ENCODE measurements at places on chromosomes 5 and 9. TPM values are rescaled to one million over a fixed set of nuclear protein-coding genes. Genes with fewer than 3 reads are reported as not detected.

The NDUFS6 gene
- total RNA-seq = 117 TPM

The LRRTM2 gene
- total RNA-seq = not detected

The SLC36A2 gene
- total RNA-seq = not detected

The PCDHB11 gene
- 0.05 TPM for total RNA-seq

The SLC6A7 gene
- total RNA-seq = 0.02 TPM

The GABRP gene
- not detected for total RNA-seq

The GRXCR2 gene
- not detected for total RNA-seq

The IL5 gene
- total RNA-seq = not detected

The PCDHA10 gene
- total RNA-seq = 0.01 TPM

The SPATA31E1 gene
- total RNA-seq = 0.03 TPM

The GALNT12 gene
- total RNA-seq = 4.9 TPM

The ANAPC2 gene
- total RNA-seq = 40.7 TPM

The MGAT4B gene
- total RNA-seq = 244 TPM

The JAKMIP2 gene
- not detected for total RNA-seq

The C5orf34 gene
- total RNA-seq = 5.2 TPM

The GPR150 gene
- 0.18 TPM for total RNA-seq

The PCDHGC4 gene
- total RNA-seq = 0.05 TPM

The ASPN gene
- not detected for total RNA-seq

The PDZD2 gene
- 0.10 TPM for total RNA-seq

The WHRN gene
- 6.9 TPM for total RNA-seq

The UBTD2 gene
- total RNA-seq = 14.0 TPM

The APBA1 gene
- 0.11 TPM for total RNA-seq

The NTRK2 gene
- total RNA-seq = 0.04 TPM

The TICAM2 gene
- total RNA-seq = 1.1 TPM

The TRAF1 gene
- 4.7 TPM for total RNA-seq

The ADRB2 gene
- 0.79 TPM for total RNA-seq

The CLK4 gene
- 9.3 TPM for total RNA-seq

The ACTBL2 gene
- 0.03 TPM for total RNA-seq

The PTGES2 gene
- 100 TPM for total RNA-seq

The ELOVL7 gene
- 14.3 TPM for total RNA-seq

The ITK gene
- total RNA-seq = 0.13 TPM

The PCDHB5 gene
- 1.6 TPM for total RNA-seq

The LRRC19 gene
- not detected for total RNA-seq

The PRR7 gene
- total RNA-seq = 13.2 TPM

The ACOT12 gene
- not detected for total RNA-seq

The GLDC gene
- total RNA-seq = 14.0 TPM

The LCN15 gene
- total RNA-seq = not detected

The IFNA13 gene
- not detected for total RNA-seq

The PNPLA7 gene
- 0.76 TPM for total RNA-seq

The CCDC183 gene
- total RNA-seq = 0.16 TPM

The SECISBP2 gene
- total RNA-seq = 18.5 TPM

The GADD45G gene
- 0.46 TPM for total RNA-seq

The POLR3G gene
- 14.7 TPM for total RNA-seq

The AGXT2 gene
- total RNA-seq = not detected

The ANKRD34B gene
- total RNA-seq = 0.18 TPM

The KIAA0825 gene
- 0.42 TPM for total RNA-seq

The LECT2 gene
- total RNA-seq = not detected

The PKD2L2 gene
- not detected for total RNA-seq

The SPTAN1 gene
- total RNA-seq = 144 TPM
